IPS DF 6.9 (cell line): ENCODE measurements at places on chromosomes 11 and 22.

- no peak for DNase-seq
These were observed 86.4 kb downstream of the DLG2 start for GRCh38 chr11:85540635-85541205.

DNA sequence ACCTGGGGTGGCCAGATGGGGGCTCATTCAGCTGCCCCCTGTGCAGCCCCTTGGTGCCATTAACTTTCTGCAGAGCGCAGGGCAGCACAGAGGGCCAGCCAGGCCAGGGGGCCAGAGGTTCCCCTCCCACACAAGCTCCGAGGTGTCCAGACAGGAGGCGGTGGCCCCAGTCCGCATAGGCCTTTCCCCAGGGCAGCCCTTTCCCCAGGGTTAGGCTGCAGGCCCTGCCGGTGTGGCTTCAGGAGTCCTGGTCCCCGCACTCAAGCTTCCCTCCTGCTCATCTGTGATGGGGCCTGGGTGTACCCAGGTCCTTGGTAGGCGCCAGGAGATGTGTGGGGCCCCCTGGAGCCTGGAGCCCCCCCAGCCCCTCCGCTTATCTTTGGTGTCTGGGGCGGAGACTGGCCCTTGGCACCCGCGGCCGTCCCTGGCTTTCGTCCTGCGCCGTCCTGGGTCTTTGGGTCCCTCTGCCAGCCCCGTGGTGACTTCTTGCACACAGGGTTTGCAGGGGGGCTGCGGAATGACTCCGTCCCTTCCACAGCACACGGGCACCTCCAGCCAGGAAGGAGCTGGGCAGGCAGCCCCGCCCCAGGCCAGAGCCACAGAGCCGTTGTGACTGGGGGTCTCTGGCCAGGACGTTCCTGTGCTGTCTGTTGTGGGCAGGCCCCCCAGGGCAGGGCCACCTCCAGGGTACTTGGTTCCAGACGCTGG is 8.9 kb downstream of the BRSK2 start:
- DNase-seq: no peak

- DNase-seq: no peak
These were observed 39.3 kb upstream of the LRRC4C start for GRCh38 chr11:41498726-41499125.

- DNase-seq: no peak
These were observed 297.7 kb downstream of the CADM1 start for GRCh38 chr11:115206365-115207022.

GRCh38 chr22:37461961-37462360 is 24.2 kb downstream of the MFNG start:
- no peak for DNase-seq

DNA sequence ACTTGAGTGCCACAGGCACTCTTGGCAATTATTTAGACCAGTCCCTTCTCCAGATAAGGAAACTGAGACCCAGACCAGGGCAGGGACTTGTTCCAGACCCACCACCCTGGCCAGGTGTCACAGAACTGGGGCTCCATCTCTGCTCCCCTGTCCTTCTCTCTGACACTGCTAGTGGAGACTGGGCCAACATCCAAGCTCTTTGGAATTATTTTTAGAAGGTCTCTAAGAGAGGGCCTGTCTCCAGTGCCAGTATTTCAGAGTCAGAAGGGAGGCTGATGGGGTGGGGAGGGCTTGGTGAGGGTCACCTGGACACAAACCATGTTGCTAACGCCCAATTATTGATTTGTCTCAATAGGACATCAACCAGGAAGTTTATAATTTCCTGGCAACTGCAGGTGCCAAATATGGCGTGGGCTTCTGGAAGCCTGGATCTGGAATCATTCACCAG is 32.7 kb downstream of the POLR3H start:
- no peak for DNase-seq

- DNase-seq: no peak
These were observed 217.2 kb upstream of the NCAM1 start for GRCh38 chr11:112744041-112744440.

GRCh38 chr11:125062931-125063428 is at the start of gene SLC37A2:
Gene SLC37A2 (plus strand): TSS chr11:125063305. CDS start chr11:125063368, 63 bp downstream.
- no peak for DNase-seq
